ENCODE measurements at places on chromosomes 11 and 22.
A peak's percentile ranks its signal among the peaks of the same experiment; 100 is the strongest.

GRCh38 chr11:112932593-112932992, 28.6 kb upstream of the NCAM1 start:
- no peak for DNase-seq

DNA sequence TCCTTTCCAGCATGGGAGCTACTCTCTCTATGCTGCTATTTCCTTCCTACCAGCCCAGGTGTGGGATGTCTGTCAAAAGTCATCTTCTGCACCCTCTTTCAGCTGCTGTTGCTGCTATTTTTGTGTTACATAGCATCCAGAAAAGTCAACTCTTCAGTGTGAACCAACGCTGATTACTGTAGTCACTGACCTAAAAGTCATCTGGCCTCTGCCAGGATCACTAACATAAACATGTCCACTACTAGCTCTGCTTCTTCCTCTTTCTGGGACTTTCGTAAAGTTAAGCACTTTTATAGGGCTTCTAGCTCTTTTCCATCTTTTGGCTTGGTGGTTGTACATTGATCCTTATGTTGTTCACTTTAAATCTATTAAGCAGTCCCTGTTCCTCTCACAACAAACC, 90.2 kb upstream of the CARD18 start:
- no peak for DNase-seq

DNA sequence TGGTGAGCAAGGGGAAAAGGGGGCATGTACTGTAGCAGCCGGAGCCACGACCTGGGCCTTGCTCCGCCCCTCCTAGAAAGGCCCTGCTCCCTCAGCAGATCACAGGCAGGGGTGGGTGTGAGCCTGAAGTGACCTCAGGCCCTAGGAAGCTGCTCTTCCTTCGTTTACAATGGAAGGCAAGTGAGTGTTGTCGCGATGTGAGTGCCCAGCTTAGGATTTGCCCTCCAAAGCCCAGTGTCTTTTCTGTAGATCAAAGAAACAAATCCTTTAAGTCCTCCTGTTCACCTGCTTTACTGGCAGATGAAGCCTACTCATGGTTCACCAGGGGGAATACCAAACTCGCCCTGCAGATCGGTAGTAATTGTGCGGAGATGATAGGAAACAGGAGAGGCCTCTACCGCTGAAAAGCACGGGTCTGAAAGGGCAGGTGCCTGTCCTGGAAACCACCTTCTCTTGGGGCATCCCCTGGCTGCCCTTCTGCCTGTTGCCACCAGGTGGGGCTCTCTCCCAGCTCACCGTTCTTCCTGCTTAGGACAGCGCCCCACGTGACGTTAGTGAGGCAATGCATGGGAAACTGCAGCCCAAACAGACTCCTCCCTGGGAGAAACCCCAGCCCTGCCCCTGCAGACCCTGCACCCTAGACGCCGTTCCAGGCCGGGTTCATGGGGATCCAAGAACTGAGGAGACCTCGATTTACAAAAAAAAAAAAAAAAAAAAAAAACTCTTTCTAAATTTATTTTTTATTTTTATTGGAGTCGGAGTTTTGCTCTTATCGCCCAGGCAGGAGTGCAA, 45.9 kb upstream of the RAB1B start:
- DNase-seq = peak; percentile 96

- no peak for DNase-seq
Measured at GRCh38 chr22:37971475-37972434, 12.6 kb downstream of the SOX10 start.

DNA sequence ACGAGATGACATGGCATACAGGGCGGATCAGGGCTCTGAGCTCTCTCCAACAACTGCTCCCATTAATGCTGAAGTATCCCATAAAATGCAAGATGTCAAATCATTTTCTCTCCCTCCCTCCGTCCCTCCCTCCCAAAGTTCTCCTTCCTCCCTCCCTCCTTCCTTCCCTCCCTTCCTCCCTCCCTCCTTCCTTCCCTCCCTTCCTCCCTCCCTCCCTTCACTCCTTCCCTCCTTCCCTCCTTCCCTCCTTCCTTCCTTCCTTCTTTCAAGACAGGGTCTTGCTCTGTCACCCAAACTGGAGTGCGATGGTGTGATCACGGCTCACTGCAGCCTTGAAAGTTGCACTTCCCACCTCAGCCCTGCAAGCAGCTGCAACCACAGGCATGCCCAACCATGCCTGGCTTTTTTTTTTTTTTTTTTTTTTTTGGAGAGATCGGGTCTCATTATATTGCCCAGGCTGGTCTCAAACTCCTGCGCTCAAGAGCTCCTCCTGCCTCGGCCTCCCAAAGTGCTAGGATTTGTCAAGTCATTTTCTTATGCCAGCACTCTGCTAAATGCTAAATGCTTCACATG, 38.2 kb downstream of the TXN2 start:
- no peak for DNase-seq

GRCh38 chr11:93491973-93492372, 51.2 kb downstream of the SMCO4 start:
- DNase-seq = no peak

DNA sequence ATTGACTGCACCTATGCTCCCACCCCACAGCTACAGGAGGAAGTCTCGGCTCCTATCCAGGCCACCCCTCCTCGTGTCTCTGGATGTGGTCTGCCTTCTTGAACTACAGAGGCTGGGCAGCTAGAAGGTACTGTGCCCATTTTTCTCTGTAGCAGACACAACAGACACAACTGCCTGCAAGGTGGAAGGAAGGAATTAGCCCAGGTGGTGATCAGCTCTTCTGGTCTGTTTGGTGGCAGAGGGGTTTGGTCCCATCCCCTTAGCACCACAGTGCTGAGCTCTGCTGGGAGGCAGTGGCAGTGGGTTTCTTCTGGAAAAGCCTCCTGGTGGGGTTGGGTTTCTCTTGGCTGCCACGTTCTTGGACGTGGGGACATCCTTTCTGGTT, 132.5 kb downstream of the MPPED1 start:
- DNase-seq = no peak

- peak; percentile 60 for DNase-seq
Measured at GRCh38 chr22:36411589-36412258, 24.0 kb upstream of the MYH9 start.

- DNase-seq = no peak
Measured at GRCh38 chr22:27933186-27933983, 14.3 kb upstream of the PITPNB start.

DNA sequence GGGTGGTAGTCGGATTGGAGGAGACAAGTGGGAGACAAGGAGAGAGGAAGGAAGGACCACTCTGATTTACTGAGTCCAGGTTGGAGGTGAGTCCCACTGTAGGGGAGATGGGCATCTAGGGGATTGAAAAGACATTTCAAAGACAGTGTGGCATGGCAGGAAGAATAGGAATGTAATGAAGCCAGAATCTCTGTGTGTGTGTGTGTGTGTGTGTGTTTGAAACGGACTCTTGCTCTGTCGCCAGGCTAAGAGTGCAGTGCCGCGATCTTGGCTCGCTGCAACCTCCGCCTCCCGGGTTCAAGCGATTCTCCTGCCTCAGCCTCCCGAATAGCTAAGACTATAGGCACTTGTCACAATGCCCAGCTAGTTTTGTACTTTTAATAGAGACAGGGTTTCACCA, 4.2 kb upstream of the CSDC2 start:
- DNase-seq = no peak

DNA sequence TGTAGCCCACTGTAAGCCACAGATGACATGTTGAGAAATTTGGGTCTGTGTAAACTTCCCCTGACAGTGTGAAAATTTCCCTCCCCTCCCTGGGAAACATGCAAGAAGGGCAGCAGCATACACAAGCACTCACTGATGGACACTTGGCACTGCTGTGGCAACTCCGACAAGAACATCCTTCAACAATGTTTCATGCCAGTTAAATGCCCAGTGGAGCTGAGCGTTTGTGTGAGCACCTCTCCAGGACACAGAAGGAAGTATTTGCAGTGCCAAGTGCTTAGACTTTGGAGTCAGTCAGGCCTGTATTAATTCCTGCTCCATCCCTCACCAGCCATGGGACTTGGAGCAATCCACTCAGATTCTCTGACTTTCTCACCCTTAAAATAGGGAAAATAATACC, 17.7 kb downstream of the C11orf87 start:
- no peak for DNase-seq

GRCh38 chr11:34953955-34954354, 37.5 kb downstream of the PDHX start:
- no peak for DNase-seq

DNA sequence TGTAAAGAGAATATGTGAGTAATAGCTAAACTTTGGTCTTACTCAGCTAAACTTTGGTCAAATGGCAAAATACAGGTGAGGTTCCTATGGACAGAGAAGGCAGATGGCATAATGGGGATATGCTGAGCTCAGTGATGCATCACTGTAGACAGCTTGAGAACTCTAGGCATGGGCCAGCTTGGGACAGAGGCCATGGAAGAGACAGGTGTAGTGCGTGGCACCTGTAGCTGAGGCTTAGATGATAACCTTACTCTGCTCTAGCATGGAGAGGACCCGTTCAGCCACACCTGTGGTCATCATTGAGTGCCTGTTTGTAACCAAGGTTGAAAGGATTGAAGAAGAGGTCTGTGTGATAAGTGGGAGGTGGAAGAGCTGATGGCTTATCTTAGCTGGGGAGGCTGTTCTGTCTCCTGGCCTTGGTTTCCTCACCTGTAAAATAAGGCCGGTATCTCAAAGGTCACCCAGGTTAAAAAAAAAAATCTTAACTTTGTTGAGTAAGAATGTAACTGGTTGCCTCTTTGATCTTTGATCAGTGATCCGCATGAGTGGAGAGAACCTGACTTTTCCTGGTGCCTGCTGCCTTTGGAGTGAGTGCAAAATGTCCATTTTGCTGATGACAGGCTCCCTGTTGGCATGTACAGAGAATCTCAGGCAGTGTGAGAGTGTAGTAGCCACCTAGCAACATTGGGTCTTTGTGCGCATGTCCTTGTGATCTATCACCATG, 48.6 kb downstream of the ZNRF3 start:
- DNase-seq = no peak

DNA sequence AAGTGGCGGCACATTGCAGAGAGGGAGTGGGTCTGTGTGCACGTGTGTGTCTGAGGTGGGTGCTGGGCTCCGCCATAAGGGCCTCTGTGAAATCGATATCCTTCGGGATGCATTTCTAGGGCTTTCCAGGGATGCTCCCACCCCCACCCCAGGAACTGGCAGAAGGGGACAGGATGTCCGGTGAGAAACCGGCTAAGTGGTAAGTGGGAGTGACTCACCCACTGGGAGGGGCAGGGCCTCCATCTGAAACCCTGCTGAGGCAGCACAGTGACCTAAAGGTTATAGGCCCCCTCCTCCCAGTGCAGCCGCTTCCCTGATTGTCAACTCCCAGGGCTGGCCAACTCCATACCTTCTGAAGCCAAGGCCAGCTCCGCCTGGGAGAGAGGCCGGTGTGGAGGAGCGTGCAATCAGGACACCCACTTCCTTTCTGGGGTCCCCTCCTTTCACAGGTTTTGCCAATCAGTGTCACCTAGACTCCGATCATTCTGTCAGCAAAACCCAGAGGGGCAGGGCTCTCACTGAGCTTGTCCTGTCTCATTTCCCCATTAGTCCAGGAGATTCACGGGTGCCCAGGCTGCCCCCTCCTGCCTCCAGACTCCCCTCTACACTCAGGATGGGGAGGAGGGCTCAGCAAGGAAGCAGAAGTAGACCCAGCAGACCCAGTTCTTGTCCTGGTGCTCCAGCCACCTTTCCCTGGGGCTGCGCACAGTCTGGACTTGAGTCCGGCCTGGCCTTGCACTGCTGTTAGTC, 44.5 kb downstream of the NECTIN1 start:
- DNase-seq = peak; percentile 14

DNA sequence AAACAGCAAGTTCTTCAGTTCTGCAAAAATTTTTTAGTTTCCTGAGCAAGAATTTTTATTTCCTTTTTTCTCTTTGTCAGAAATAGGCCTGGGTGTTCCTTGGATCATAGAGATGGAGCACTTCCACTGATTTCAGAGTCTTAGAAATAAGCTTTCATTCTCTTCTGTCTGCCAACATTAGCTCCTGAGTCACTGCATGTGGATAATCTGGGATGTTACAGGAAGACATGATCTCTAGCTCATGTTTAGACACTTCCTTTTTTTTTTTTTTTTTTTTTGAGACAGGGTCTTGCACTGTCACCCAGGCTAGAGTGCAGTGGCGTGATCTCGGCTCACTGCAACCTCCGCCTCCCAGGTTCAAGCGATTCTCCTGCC, 13.2 kb upstream of the TMEM218 start:
- DNase-seq = no peak

GRCh38 chr22:27386186-27386585, 415.4 kb downstream of the MN1 start:
- no peak for DNase-seq

- DNase-seq = no peak
Measured at GRCh38 chr22:37802310-37803194, 5.2 kb upstream of the GCAT start.

- DNase-seq = no peak
Measured at GRCh38 chr11:69115586-69116560, 39.9 kb upstream of the SMIM38 start.

GRCh38 chr11:112903340-112903739, 57.9 kb upstream of the NCAM1 start:
- no peak for DNase-seq

GRCh38 chr11:8649361-8649760, 33.1 kb downstream of the TRIM66 start:
- DNase-seq = no peak

- no peak for DNase-seq
Measured at GRCh38 chr11:125347261-125347585, 148.8 kb downstream of the FEZ1 start.

- no peak for DNase-seq
Measured at GRCh38 chr11:118059246-118059940, 17.5 kb upstream of the TMPRSS4 start.

DNA sequence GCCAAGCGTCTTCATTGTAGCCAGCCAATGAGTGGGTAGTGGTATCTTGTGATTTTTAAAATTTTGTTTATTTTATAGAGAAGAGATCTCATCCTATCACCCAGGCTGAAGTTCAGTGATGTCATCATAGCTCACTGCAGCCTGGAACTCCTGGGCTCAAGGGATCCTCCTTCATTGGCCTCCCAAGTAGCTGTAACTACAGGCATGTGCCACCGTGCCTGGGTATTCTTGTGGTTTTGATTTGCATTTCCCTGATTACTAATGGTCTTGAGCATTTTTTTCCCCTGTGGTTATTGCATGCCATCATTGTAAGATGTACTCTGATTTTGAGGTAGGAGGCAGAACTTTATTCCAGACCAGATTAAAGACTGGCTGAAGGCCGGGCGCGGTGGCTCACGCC, 2.4 kb upstream of the DENND6B start:
- no peak for DNase-seq

DNA sequence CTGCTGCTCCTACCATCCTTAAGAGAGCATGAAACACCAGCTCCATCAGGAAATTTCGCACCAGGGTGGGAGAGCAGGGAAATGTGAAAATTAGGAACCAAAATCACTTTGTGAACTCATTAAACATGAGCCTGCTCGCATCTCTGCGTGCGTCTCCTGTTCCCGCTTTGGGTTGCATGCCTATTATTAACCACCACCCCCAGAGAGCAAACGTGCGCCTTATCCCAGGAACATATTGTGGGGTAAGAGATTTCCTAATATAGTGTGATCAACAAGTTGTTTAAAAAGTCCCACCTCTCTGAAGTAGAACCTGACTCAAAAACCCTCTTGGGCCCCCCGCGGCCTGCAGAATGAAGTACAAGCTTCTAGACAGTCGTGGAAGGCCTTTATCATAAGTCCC, 115.0 kb downstream of the TENM4 start:
- DNase-seq = no peak
